ENCODE measurements at places on chromosomes 12 and 14. TPM values are rescaled to one million over a fixed set of nuclear protein-coding genes. Genes with fewer than 3 reads are reported as not detected.

- DNase-seq = no peak
These were observed 23.0 kb upstream of the RNU6-8 start for GRCh38 chr14:32226056-32226455.

GRCh38 chr12:103626498-103626897 lies 39.4 kb downstream of the STAB2 start:
- no peak for DNase-seq

- no peak for DNase-seq
These were observed 77.9 kb downstream of the NINJ2 start for GRCh38 chr12:585062-586061.

DNA sequence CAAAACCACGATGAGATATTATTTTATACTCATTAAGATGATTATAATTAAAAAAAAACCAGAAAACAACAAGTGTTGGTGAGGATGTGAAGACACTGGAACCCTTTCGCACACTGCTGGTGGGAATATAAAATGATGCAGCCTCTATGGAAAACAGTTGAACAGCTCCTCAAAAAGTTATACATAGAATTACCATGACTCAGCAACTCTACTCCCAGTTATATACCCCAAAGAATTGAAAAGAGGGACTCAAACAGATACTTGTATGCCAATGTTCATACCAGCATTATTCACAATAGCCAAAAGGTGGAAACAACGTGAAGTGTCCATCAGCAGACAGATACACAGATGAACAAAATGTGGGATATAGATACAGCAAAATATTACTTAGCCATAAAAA lies 53.1 kb downstream of the TAOK3 start:
- no peak for DNase-seq

DNA sequence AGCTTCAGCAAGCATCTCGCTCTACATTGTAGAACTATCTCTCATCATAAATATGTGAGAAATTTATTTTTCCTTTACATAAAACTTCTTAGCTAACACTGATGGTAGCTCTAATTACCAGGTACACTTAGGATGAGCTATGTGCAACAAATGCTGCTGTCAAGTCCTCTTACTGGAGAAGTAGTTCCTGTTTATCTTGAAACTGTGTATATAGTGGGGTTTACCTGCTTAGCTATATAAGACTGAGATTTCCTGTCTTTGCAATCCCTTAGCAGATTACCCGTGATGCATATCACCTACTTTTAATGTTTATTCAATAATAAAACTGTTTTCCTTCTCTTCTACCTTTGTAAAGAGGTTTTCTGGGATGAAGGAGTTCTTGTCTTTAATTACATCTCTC lies 98.0 kb upstream of the USP15 start:
- no peak for DNase-seq

DNA sequence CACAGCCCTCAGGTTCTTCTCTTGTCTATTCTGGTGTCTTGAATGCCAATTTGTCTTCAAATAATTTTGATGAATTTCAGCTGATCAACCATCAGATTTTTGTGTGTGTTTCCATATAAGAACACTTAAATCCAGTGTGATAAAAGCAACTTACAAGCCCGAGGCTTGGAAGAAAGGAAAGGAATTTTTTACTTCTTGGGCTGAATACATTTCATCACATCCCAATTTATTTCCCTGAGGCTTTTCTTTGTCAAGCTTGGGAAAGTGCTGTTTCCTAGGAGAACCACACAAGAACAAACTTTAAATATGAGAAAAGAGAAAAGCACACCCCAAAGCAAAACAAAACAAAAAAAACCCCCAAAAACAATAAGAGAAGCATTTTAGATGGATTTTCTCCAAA lies 26.6 kb downstream of the GPRC5D start:
- DNase-seq = no peak

- DNase-seq = no peak
These were observed 152.3 kb downstream of the MON2 start for GRCh38 chr12:62618930-62619329.

DNA sequence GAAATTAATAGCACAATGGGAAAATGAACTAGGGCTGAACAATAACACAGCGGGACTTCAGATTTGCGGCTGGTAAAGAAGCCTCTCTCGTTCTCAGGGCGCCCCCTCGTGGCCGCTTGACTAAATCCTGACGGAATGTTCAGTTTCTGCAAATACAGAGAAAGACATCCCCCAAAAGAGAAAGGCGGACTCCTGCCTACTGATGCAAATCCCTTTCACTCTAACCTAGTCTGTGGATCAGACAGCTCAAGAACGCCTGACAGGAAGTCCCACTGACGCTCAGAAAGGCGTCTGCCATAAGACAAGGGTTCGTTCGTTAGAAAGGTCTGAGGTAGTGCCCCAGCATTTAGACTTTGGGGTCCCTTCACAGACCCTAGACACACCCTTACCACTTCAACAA lies 2.5 kb downstream of the NUAK1 start:
- DNase-seq = peak; percentile 81

Gene AMN1
- total RNA-seq = 5.9 TPM

Gene NELL2
- total RNA-seq = 161 TPM

All from activated naive CD8-positive, alpha-beta T cell treated with anti-CD3 and anti-CD28 coated beads, Interleukin-2, amount 10 ng/mL, durations not matched to agents 7 days and 5 days (primary cell).